Dermis microvascular lymphatic vessel endothelial cell (primary cell): ENCODE measurements at places on chromosomes 5 and 9. TPM values are rescaled to one million over a fixed set of nuclear protein-coding genes. Genes with fewer than 3 reads are reported as not detected.

The SLC36A1 gene
- 1.9 and 3.2 TPM in 2 replicates for total RNA-seq

The CDKN2B gene
- 5.1 and 9.9 TPM in 2 replicates for total RNA-seq

The IL13 gene
- not detected in 2 replicates for total RNA-seq

The CACNA1B gene
- under 0.01 TPM in 2 replicates for total RNA-seq

The HAND1 gene
- not detected in 2 replicates for total RNA-seq

The IL3 gene
- total RNA-seq, result not detected in 2 replicates

The SLC28A3 gene
- not detected in 2 replicates for total RNA-seq

The C9orf78 gene
- 22.1 and 24.1 TPM in 2 replicates for total RNA-seq

The CA9 gene
- 0.13 TPM in 2 replicates for total RNA-seq

The COMMD10 gene
- 37.7 and 38.2 TPM in 2 replicates for total RNA-seq

The ZNF454 gene
- 0.26 and 0.63 TPM in 2 replicates for total RNA-seq

The DRD1 gene
- not detected in 2 replicates for total RNA-seq

The GPR151 gene
- total RNA-seq, result not detected in 2 replicates

The MRPL22 gene
- 18.2 and 23.7 TPM in 2 replicates for total RNA-seq

The BAAT gene
- under 0.01 TPM in 1 of 2 replicates, not detected in the other for total RNA-seq

The FOXD4 gene
- 0.13 TPM in 2 replicates for total RNA-seq

The NADK2 gene
- 15.4 and 26.2 TPM in 2 replicates for total RNA-seq

The PRUNE2 gene
- total RNA-seq, result 10.8 and 22.5 TPM in 2 replicates

The DBH gene
- not detected in 2 replicates for total RNA-seq

The SPINK13 gene
- total RNA-seq, result not detected in 2 replicates

The PCDHB6 gene
- total RNA-seq, result under 0.01 and 0.13 TPM in 2 replicates

The CCDC152 gene
- total RNA-seq, result 0.13 and 0.26 TPM in 2 replicates

The LCN15 gene
- 0.13 TPM in 1 of 2 replicates, not detected in the other for total RNA-seq

The TAL2 gene
- total RNA-seq, result 0.13 TPM in 1 of 2 replicates, not detected in the other

The ARID3C gene
- total RNA-seq, result 0.25 TPM in 1 of 2 replicates, not detected in the other

The MEIKIN gene
- not detected in 2 replicates for total RNA-seq

The GRIN1 gene
- 0.13 TPM in 1 of 2 replicates, not detected in the other for total RNA-seq

The LAMC3 gene
- 1.2 and 5.1 TPM in 2 replicates for total RNA-seq

The SCGB3A2 gene
- total RNA-seq, result not detected in 2 replicates

The GAPT gene
- total RNA-seq, result not detected in 2 replicates

The DYNC2I2 gene
- total RNA-seq, result 54.9 and 65.9 TPM in 2 replicates

The TEX48 gene
- total RNA-seq, result not detected in 2 replicates

The LHX3 gene
- not detected in 2 replicates for total RNA-seq

The CDC20B gene
- total RNA-seq, result not detected in 2 replicates

The ENTREP1 gene
- 4.6 and 11.5 TPM in 2 replicates for total RNA-seq

The ACTBL2 gene
- not detected in 2 replicates for total RNA-seq

The SLC46A2 gene
- total RNA-seq, result not detected in 2 replicates

The FOXD4L6 gene
- under 0.01 TPM in 1 of 2 replicates, not detected in the other for total RNA-seq

The MSX2 gene
- total RNA-seq, result 0.13 TPM in 1 of 2 replicates, not detected in the other

The ADAMTSL2 gene
- under 0.01 TPM in 2 replicates for total RNA-seq

The TMEM215 gene
- not detected in 2 replicates for total RNA-seq

The ZNF79 gene
- total RNA-seq, result 6.5 and 8.1 TPM in 2 replicates

The SHC3 gene
- total RNA-seq, result 0.13 and 0.25 TPM in 2 replicates

The SEC24A gene
- 13.5 and 18.5 TPM in 2 replicates for total RNA-seq

The OGN gene
- total RNA-seq, result not detected in 2 replicates

The ACOT12 gene
- not detected in 2 replicates for total RNA-seq

The ATP6V1G1 gene
- total RNA-seq, result 85.8 and 116 TPM in 2 replicates
